SIG-M5 (cell line): ENCODE measurements at places on chromosomes 5 and 9.

DNA sequence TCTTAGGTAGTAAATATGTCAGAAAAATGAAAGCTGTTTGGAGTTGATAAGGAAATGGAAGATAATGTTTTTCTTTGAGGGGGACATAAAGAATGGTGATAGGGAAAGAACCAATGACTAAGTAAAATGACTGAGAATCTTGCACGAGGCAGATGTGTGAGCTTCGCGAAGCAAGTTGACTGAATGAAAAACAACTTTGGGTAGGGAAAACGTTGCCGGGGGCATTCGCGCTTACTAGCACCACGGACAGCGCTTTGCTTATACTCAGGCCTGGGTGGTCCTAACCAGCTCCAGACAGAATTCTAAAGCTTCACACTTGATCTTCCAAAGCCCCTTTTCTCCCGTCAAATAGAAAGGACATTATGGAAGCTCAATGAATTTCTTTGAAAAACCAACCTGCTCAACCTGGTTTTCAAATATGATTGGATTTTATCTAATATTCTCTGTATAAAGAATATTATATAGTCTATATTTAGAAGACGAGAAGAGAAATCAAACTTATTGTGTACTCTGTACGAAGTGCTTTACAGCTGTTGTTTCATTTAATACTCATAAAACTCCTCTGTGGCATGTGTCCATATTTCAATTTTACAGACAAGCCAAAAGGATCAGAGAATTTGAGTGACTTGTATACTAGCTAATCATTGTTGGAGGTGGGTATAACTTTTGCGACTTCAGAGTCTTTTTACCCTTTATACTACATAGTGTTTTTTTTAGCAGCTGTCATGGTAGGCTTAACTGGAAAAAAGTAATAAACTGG lies 1.9 kb upstream of the CDKN2B start:
- DNase-seq = no peak

GRCh38 chr5:34609951-34610441 lies 46.1 kb upstream of the RAI14 start:
- DNase-seq = no peak

- DNase-seq = no peak
Observed at GRCh38 chr9:101247297-101247696, 137.5 kb downstream of the BAAT start.

GRCh38 chr5:147375151-147375550 lies 134.7 kb downstream of the DPYSL3 start:
- DNase-seq = no peak

DNA sequence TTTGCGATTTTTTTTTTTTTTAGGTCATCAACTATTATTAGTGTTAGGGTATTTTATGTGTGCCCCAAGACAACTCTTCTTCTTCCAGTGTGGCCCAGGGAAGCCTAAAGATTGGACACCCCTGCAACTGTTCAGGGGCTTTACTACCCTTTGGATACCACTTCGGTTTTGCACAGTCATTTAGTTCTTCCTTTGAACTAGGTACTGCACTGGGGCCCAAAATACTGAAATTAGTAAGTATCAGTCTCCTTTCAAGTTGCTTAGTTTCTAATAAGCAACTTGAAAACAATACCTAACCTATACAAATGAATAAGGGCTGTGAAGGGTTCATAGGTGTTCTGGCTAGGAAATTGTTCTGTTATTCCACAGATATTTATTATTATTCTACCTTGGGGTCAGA lies 45.3 kb downstream of the CWC27 start:
- DNase-seq = no peak

- no peak for DNase-seq
Observed at GRCh38 chr9:134551644-134552348, 89.8 kb upstream of the COL5A1 start.

DNA sequence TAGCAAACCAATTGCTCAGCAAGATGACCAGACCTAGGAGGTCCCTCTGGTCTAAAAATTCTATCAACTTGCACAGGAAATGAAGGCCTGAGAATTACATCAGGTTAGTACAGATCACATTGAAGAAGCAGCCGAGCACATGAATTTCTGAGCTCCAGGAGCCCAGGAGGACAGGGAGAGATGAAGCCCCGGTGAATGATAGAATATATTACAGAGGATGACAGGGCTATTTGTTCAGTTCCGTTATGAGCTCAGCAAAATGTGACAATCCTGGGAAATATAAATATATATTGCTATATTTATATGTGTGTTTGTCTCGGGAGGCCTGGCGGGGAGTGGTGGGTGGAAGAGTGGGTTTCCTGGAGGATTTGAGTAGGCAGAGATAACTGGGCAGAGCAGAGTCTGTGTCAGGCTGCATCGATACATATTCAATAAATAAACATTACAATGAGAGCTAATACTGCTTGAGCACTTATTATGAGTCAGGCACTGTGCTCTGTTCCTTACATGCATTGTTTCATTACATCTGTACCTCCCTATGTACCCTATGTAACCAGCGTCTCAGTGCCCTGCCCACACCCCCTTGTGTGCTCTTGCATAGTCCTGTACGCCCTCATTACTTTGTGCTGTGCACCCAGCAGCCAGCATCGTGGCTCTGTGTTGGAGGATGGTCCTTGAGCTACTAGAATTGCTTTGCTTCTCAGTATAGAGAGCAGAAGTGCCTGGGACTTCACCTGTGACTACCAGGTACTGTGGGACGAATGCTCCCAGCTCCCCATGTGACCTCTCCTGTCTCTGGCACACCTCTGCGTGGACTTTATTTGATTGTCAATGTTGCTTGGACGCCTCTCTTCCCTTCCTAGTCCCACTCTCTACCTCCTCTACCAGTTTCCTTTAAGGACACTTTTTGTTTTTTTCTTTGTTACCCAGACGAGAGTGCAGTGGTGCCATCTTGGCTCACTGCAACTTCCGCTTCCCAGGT lies 58.1 kb upstream of the KLF9 start:
- DNase-seq = no peak

DNA sequence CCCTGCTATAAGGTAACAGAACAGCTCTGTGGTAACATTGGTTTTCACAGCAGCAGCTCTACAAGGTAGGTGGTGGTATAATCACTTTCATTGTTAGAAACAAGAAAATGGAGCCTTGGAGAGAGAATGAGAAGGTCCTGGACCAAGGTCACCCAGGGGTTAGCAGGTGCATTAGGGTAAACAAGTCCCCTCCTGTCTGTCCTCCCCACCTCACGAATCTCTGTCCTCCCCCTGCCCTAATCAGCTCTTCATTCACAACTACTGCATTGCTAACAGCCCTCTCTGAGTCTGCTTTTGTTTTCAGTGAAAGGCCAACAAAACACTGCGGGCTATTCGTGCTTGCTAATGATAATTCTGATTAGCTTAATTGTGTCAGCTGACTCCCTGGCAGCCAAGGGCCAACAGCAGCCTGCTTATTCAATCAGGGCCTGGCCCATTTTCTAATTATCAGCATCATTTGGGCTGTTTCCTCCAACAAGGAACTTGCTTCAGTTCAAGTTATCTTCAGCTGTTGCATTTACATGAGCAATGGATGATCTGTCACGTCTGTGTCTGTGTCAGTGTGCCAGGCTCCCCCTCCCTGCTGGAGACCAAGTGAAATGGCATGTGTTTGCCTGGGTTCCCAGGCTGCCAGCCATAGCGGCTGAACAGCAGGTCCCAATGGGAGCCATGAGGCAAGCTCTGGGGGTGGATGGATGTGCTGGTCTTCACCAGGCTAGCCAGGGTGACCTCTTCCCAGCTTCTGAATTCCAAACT lies 56.7 kb upstream of the EQTN start:
- DNase-seq = no peak

- no peak for DNase-seq
Observed at GRCh38 chr5:180643191-180643851, 6.1 kb downstream of the FLT4 start.

GRCh38 chr9:78351816-78352215 lies 54.9 kb downstream of the PSAT1 start:
- no peak for DNase-seq

DNA sequence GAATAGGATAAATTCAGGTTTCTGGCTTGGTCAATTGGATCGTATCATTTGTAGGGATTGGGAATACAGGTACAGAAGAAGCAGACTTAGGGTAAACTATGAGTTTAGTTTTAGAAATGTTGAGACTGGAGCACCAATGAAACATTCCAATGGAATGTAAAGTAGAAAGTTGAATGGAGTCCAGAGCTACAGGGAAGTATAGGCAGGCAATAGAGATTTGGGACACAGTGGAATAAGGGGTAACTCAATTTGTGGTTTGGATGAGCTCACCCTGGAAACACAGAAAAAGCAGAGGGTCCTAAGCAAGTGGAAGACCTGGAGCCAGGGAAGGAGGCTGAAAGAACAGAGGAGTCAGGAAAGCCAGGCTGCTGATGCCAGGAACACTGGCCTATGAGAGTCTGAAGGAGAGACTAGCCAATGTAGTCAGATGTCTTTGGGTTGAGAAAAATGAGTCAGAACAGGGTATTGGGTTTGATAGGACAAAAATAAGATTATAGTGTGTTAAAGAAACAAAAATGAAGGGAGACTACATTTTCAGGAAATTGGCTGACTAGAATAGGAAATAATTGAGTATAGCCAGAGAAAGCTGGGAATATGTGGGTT lies 72.8 kb downstream of the STARD4 start:
- no peak for DNase-seq

GRCh38 chr9:84748112-84748511 lies 78.6 kb downstream of the NTRK2 start:
- DNase-seq = no peak

GRCh38 chr5:179762781-179763176 lies 30.2 kb downstream of the MAML1 start:
- DNase-seq = no peak

GRCh38 chr9:36153746-36154145 lies 15.4 kb upstream of the CCIN start:
- DNase-seq = no peak

GRCh38 chr5:5421149-5421960 lies 1.1 kb upstream of the ICE1 start:
- DNase-seq = no peak

- DNase-seq = no peak
Observed at GRCh38 chr5:150180241-150181026, 9.4 kb upstream of the SLC6A7 start.

DNA sequence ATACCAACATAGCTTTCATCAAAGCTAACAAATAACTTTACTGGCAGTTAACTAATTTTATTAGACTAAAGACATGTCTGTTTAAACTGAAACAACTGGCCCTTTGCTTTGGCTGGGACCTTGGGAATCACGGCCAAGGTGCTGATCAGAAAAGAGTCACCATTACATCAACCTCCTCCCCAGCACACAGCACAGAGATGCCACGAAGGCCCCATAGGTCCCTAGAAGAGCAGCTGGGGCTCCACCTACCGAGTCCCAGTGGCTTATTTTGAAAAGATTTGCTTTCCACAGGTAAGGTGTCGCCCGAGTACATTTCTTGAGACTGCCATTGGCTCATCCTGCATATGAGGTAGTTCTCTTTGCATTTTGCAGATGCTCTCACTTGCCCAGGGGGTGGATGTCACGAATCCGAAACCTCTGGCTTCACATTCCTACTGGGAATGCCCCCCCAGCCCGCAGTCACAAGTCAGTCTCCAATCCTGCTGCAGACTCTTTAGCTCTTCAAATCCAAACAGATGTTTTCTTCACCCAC lies 18.8 kb upstream of the HSD17B3 start:
- no peak for DNase-seq

DNA sequence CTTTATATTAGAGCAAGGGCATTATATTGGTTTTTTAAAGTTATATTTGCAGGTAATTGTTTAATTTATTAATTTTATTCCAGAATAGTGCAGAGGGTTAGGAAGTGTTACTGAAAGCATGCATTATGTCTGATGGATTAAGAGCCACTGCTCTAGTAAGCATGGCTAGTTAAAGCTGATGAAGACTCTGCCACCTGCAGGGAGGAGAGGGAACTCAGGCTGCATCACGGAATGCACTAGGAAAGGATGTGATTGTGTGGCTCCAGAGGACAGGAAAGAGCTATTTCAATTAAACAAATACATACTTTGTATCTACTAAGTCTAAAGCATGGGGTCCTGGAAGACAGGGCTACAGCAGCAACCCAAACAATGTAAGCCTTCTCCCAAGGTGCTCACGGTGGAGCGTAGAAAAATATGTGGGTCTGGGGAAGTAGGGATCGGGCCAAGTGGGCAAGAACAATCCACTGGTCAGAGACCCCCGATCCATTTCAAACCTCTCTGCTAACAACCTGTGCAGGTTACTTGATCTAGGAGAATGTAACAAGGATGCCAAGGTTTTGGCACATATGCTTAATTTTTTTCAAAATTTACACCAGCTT lies 15.3 kb upstream of the GRXCR2 start:
- DNase-seq = no peak

DNA sequence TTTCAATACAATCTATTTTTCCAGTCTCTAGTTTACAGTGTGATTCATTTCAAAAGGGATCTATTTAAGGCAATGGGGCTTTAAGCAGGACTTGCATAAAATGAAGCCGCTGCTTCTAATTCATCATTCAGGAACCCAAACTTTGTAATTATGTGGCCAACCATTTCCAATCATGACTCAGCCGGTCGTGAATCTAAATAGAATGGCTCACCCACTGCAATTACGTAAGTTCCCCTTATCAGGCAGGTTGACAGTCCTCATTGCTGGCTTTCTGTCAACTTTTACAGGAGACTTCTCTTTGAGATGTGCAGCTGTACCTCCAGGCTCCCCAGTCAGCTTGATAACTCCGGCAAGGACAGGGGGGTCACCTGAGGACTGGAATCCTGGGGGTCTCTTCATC lies 152.8 kb upstream of the DAP start:
- peak; percentile 89 for DNase-seq

- DNase-seq = no peak
Observed at GRCh38 chr5:89105171-89105695, 222.2 kb upstream of the MEF2C start.

GRCh38 chr5:131899686-131900085 lies 45.8 kb downstream of the MEIKIN start:
- no peak for DNase-seq

DNA sequence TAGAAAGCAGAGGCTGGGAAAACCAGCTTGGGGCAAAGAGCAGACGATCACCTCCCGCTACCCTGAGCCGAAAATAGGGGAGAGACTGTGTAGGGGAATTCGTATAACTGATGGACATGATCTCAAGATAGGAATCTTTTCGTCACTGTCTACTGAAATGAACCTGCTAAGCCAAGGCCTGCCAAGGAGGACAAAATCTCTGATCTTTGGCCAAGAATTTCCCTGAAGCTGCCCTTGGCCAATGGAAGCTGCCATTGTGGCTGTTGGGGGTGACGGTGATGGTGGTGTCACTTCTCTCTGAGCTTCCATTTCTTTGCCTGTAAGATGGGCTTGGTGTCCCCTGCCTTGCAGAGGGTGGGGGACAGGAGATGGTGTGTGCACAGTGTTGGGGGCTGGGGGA lies 3.3 kb upstream of the PTGES start:
- DNase-seq = no peak

DNA sequence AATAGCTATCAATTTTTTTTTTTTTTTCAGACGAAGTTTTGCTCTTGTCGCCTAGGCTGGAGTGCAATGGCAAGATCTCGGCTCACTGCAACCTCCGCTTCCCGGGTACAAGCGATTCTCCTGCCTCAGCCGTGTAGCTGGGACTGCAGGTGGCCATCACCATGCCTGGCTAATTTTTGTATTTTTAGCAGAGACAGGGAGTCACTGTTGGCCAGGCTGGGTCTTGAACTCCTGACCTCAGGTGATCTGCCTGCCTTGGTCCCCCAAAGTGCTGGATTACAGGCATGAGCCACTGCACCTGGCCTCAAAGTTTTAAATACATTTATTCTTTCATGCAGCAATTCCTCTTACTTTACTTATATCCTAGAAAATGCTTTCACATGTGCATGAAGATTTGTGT lies 17.6 kb downstream of the TRIM14 start:
- no peak for DNase-seq

- no peak for DNase-seq
Observed at GRCh38 chr9:125637241-125637640, 69.8 kb downstream of the MAPKAP1 start.

- no peak for DNase-seq
Observed at GRCh38 chr9:133661846-133662540, 25.8 kb downstream of the DBH start.
